ENCODE measurements at places on chromosomes 4 and X.

GRCh38 chrX:19990151-19990555 is 708 bp downstream of the BCLAF3 start:
- DNase-seq: no peak

DNA sequence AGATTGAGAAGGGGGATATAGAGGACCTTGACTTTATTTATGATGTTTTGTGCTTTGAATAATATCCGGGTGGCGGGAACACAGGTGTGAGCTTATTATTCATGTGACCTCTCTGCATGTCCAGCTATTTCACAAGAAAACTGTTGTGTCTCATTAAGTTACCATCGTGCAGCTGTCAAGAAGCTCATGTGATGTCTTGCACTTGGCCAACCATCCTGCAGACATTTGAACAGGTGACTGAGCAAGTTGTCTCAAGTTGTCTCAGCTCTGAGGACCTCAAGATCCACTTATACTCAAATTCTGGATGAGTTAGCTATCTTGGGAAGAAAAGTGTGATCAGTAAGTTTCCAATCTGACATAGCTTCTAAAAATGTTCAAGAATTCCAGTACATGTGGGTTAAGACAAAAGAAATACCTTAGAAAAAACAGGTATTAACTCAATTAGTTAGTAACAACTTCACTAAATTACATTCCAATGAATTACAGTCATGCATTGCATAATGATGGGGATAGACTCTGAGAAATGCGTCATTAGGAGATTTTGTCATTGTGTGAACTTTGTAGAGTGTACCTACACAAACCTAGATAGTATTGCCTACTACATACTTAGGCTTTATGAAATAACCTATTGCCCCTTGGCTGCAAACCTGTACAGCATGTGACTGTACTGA is 462.2 kb downstream of the INPP4B start:
- no peak for DNase-seq

- no peak for DNase-seq
These were observed 20.0 kb downstream of the CLDN22 start for GRCh38 chr4:183300070-183300469.

DNA sequence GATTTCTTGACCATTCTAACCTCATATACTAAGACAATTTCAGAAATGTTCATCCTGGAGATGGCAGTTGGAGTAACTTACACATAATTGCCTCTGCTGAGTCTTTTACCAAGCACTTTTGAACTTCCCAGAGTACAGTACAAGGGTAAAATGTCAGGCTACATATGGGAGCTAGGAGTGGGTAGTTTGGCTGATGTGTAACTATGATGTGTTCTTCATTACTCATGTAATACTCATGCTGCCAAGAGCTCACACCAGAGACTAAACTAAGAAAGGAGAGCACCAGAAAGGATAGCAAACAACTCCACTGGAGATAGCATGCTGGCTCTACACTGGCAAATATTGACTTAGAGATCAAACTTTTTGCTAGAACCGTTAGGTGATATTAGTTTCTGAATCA is 194.0 kb downstream of the PDGFRA start:
- no peak for DNase-seq

DNA sequence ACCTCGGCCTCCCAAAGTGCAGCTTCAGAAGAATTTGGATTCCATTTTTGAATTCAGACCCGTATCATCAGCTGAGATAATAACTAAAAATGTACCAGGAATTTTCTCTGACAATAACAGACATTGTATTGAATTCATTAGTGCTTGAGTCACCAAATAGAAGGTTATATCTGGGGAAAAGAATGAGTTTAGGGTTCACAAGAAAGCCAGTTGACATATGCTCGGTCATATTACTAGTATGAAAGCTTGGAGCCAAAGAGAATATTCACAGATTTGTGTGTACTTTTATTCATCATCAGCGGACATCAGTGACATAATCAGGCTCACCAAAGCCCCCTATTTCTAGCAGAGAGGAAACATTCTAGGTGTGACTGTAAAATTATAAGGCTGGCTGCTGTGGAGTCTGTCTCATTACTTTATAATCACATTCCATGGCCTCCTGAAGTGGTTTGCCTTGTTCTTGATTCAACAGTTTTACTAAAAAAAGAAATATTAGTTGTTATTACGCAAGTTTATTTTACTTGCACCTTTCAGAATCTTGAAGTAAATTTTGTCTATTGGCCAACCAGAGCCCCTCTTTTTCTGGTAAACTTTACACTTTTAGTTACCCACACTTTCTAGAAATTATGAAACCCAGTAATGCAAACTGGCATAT is 14.6 kb upstream of the DCTD start:
- DNase-seq: no peak

DNA sequence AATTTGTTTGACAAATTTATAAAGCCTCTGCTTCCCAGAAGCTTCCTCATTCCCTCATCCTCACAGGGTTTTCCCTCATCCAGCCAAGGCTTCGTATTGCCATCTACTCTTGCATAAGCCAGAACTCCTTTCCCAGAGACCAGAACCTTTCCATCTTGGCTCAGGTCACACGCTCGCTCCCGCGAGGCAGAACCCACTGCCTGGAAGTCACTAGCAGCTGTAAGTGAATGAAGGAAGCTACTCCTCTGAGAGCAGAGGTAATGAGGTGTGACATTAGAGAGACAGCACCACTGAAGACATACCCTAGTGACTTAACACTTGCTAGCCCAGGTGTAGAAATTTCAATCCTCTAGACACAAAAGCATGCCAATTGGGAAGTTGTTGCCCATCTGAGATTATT is 52.5 kb downstream of the LHFPL1 start:
- no peak for DNase-seq

DNA sequence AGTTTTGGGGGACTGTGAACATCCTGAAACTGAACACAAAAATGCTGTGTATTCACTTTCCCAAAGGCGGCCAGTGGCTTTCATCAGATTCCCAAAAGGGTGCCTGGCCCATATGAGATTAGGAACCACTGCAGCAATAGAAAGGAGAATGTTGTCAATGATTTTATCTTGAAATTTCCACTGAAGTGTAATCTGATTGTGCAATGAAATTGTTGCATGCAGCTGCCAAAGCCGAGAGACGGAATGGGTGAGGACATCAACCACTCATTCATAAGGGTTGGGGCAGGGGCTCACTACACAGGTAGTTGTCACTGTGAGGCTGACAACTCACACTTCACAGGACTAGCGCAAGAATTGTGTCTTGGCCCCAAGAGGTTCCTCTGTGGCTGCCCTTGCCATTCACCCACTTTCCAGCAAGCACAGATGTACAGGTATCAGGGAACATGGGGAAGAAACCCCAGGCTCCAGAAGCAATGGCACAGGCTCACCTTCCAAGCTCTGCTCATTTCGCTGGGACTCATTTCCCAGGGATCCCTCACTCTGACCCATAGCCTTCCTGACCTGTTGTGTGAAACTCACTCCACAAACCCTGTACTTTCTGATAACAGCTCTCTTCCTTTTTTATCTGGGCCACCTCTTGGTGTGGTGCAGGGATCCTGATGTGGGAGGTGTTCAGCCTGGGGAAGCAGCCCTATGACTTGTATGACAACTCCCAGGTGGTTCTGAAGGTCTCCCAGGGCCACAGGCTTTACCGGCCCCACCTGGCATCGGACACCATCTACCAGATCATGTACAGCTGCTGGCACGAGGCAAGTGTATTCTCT is 48.8 kb downstream of the BMX start:
- no peak for DNase-seq

GRCh38 chr4:1285790-1286553 is 3.7 kb upstream of the MAEA start:
- DNase-seq: no peak
